ENCODE measurements at places on chromosomes 7 and 10. TPM values are rescaled to one million over a fixed set of nuclear protein-coding genes. Genes with fewer than 3 reads are reported as not detected.

DNA sequence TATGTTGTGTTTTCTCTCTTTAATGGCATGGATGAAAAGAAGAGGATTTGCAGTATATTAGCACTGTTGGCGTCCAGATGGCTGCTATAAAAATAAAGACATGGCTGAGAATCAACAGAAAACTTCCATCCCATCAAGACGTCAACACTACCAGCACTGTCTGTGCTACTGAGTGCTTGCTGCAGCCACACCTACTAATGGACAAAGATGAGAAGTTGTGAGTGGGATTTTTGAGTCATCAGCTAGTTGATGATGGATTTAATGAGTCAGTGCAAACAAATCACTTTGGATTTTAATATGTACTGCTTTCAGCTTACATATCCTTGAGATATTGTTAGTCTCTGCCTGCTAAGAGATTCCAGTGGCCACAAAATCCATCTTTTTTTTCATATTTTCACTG lies 631.0 kb upstream of the ANKRD30A start:
- DNase-seq: peak; percentile 24

GRCh38 chr7:128830231-128831177 lies at the start of gene FLNC:
FLNC (plus strand) TSS chr7:128830406; CDS start chr7:128830638, 232 bp downstream.
- peak; percentile 79 for DNase-seq

- DNase-seq: no peak
Observed at GRCh38 chr7:63899691-63900393, 98.8 kb upstream of the ZNF722 start.

Gene PDK4
- total RNA-seq: 105 TPM

DNA sequence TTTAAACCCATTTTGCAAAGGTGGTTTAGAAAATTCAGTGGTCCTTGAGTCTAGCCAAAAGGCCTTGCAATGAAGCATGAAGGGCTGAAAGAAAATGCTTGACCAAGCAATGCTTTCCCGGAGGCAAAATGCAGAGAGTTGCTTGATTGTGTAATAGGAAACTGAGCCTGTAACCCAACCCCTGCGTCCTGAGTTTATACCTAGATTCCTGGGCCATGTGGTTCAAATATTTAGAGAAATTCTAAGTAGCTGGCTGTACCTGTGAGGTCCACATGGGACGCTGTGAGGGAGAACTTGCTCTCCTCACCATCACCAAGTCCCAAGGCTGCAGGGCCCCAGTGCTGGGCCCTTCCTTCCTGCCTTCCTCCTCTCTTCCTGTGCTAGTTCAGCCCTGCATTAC lies 45.7 kb downstream of the CXCL12 start:
- no peak for DNase-seq

DNA sequence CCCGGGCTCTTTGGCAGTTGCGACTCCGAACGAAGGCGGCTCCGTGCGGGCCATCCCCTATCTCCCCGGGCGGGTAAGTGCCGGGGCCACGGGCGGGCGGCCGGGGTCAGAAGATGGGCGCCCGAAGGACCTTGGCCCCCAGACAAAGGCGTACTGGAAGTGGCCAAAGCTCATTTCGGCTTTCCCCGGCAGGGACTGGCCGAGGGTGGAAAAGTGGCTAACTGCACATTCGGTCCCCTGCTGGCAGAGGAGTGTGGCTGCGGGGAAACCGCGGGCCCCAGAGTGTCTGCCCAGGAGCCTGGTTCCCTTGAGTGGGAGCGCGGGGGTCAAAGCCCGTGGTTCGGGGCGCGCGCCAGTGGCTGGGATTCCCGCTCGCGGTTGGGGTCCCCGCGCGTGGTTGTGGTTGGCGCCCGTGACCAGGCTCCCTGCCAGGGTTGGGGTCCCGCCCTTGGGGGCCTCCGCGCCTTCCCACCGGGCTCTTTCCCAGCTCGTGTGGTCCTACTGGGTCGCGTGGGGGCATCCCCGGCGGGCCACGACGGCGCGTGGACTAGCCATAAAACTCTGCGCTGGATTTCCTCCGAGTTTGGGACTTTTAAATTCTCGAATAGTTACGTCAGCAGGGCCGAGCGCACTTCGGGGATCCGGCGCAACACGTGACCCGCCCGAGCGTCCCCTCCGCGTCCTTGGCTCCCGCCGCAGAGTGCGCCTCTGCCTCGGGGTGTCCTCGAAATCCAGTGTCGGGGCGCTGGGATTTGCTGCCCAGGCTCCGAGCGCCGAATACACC lies 124.4 kb downstream of the TACC2 start:
- peak; percentile 84 for DNase-seq

DNA sequence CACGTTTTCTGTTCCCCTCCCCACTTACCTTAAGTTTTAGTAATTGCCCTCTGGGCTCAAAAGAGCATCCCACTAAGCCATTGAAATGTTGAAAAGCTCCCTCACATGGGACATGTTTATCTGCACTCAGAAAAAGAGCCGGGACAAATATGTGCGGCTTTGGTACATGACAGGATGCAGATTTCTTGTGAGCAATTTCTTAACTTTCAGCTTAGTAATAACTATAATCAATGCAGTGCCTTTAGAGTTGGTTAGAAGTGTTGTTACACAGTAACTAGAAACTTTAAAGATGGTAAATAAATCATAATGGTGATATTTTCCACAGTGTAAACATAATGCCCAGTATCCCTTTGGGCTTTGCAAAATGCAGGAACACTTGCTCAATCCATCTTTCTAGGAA lies 89.2 kb downstream of the ZNF365 start:
- DNase-seq: no peak

DNA sequence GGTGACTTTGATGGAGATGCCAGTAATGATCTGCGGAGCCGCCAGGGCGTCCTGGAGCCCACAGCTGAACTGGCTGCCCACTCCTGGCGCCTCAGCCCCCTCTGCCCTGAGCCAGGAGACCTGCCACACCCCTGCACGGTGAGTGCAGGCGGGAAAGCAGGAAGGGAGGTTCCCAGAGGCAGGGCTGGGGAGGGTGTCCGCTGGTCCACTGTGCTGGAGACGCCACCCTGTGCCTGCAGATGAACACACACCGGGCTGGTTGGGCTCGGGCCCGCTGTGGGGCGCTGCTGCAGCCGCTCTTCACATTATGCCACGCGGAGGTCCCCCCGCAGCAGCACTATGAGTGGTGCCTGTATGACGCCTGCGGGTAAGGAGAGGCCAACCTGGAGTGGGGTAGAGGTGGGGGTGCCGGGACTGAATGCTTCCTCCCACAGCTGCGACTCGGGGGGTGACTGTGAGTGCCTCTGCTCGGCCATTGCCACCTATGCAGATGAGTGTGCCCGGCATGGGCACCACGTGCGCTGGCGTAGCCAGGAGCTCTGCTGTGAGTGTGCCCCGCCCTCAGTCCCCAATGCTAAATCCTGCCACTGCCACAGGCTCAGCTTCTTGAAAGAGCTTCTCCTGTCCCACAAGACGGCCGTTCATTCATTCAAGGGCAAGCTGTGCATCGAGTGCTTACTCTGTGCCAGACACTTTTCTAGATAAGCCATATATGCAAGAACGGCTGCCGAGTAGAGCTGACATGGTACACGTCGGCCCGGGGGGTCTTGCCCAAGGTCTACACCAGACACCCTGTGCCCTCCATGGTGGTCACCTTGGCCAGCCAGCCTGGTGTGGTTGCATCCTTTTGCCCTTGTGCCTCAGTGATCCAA lies 14.3 kb upstream of the ZNF467 start:
- peak; percentile 45 for DNase-seq

DNA sequence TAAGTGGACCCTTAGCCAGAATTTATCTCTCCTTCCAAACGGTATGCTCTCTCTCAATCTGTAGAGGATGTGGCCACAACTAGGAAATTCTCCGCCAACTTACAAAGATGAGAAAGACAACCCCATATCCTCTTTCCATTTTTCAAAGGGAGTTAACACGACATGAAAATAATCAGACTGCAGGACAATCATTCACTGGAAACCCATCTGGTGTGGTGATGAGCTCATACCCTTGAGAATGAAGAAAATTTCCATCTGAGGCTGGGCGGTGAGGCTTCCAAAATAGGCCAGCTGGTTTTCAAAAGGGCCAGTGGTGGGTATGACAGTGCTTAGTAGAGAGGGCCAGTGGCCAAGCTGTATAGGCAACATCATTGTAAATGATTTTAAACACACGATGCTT lies 369.6 kb downstream of the FRMD4A start:
- DNase-seq: peak; percentile 82

DNA sequence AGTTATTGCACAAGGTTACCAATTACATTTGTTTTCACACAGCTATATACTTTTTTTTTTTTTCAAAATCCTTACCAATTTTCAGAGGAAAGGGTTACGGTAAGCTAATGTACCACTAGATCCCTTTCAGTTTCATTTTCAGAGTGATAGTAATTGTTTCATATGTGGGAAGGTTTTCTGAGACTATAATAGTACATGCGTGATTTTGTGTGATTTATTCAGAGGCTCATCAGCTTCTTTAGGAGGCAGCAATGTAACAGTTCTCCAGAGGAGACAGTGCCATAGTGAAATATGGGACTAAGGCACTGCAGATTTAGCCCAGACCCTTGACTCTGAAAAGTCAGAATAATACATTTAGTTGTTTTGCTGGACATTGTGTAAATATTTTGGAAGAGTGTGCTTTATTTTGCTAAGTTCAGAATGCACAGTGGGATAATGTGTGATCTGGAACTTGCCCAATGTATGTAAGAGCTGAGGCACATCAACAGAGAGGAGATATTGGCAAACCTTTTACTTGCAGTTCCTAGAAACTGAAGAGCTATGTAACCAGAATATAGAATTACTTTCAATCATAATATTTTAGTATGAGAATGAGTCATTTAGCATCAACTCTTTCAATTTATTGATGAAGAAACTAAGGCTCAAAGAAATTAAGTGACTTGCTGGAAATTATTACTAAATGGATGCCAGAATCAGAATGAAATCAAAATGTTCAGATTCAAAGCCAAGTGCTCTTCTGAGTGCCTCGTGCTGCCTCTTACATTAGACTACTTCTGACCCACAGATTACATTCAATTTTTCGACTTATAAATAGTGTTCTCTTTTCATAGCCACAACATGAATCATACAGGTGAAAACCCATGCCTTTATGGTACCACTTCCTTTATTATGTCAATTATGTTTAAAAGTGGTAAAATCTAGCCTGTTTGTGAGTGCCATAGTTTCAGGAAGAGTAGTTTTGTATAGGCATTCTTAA lies 207.7 kb upstream of the TEX47 start:
- DNase-seq: no peak

Gene CH25H
- 3.1 TPM for total RNA-seq

DNA sequence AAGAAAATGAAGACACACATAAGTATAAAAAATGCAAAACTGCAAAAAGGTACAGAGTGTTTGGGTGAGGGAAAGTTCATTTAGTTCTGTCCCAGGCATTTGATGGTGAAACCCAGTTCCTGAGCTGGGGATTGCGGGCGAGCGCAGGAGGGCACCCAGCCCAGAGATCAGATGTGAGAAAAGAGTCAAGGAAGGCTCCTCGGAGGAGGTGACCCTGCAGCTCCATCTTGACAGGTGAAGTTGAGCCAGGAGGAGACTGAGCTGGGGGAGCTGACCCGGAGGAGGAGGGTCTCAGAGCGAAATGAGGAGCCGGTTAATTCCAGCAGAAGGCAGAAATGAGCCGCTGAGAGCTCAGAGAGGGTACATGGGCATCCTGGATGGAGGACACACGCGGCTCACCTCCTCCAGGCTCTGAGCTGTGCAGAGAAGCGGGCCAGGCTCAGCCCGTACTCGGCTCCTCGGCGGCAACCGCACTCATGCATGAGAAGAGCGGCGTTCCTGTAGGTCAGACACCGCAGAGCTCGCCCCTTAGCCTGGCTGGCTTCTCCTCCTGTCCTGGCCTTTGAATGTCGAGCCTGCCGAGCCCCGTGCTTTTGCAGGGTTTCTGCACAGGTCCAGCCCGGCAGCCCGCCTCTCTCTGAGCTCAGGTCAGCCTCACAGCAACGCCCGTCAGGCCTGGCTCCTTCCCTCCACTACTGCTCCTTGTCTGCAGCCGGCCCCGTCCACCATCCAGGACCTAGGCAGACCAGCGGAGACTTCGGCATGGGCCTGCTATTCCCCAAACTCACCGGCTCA lies 9.5 kb upstream of the RAMP3 start:
- no peak for DNase-seq

- no peak for DNase-seq
Observed at GRCh38 chr10:70323697-70324338, 40.0 kb upstream of the NPFFR1 start.

- DNase-seq: peak; percentile 41
Observed at GRCh38 chr10:79066411-79067240, 2.1 kb upstream of the ZMIZ1 start.

DNA sequence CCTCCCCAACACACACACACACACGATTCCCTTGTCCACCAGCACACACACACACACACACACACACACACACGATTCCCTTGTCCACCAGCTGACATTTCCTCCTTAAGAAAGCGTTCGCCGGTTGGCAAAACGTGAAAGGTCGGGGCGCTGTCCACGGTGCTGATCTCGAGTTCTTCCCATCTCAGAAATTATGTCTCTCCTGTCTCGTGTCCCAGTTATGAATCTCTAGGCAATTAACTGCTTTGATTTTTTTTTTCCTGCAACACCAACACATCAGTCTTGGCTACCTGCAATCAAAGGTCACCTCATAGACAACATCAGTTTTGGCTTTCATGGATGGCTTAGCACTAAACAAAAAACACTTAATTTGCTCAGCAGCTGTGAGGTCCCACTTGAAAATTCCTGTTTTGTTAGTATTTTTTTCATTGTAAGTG lies 1.9 kb downstream of the INA start:
- DNase-seq: peak; percentile 70

DNA sequence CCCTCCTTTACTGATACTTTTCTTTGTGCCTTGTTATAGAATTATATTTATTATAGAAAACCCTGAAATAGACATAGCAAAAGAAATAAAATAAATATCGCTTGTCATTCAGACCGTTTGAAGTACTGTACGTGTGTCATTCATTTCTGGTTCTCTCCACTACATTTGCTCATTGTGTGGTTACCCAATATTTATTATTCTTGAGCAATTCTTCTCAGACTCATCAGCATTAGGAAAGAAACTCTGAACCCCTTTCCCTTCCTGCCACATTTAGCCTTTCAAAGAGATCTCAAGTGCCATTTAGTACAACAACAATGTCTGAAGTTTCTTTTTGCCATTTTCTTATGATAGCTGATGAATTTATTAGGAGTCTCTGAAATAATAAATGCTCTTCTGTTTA lies 154.1 kb downstream of the KIAA1217 start:
- no peak for DNase-seq

- no peak for DNase-seq
Observed at GRCh38 chr7:55517191-55517633, 55.1 kb downstream of the VOPP1 start.

All from dermis blood vessel endothelial cell (primary cell).